ENCODE measurements at places on chromosomes 2 and 18. TPM values are rescaled to one million over a fixed set of nuclear protein-coding genes. Genes with fewer than 3 reads are reported as not detected.

STPG4 gene
- total RNA-seq: not detected

ZNF521 gene
- 442 TPM for total RNA-seq

CFAP65 gene
- 0.07 TPM for total RNA-seq

SETBP1 gene
- total RNA-seq: 10.7 TPM

Measured in cardiac muscle cell (in vitro differentiated cells and primary cell).